ENCODE measurements at places on chromosomes 2 and 18.

- no peak for DNase-seq
Measured at GRCh38 chr2:16044946-16045456, 104.7 kb downstream of the MYCN start.

DNA sequence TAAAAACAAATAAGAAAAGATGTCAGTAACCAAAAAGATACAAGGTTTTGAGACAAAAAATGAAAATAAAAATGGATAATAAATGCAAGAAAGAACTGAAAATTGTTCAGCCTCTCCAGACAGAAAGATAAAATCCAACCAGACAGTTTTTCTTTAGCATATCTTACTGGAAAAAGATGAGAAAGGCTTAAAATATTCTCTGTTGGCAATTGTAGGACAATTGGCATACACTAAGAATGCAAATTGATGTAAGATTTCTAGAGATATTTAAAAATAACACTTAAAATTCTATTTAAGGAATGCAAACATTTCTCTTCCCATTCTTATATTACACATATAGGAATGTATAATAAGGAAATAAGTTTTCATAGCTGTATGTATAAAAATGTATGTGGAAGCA, 590.6 kb downstream of the DSC3 start:
- DNase-seq: no peak

DNA sequence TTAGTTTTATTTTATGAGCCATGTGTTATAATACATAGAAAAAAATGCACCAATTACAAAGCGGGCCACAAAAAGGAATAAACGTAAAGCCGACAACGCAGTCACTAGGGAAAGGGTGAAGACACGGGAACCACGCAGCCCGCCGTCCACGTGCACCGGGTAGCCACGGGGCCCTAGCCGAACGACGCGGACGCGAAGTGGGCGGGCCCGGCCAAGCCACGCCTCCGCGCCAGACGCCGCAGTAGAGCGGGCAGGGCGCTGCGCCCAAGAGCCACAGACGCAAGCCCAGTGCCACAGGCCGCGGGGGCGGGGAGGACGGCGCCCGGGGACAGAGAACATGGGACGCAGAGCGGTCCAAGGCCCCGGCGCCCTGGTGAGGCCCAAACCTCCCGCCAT, at the start of gene DUSP28:
DUSP28 (plus strand) TSS at position 274 of the 396 bp plus-strand sequence. CDS start 328 bp downstream, outside the sequence.
- DNase-seq: peak; percentile 83

DNA sequence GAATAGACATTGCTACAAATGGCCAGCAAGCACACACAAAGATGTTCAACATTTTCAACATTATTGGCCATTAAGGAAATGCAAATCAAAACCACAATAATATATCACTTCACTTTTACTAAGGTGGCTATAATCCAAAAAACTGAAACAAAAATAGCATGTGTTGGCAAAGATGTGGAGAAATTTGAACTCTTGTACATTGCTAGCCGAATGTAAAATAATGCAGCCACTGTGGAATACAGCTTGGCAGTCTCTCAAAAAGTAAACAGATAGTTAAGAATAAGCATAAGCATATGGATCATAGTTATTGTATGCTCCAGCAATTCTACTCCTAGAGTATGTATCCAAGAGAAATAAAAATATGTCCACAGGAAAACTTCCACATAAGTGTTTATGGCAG, 192.5 kb downstream of the EN1 start:
- DNase-seq: no peak

GRCh38 chr2:205527801-205528200, 154.5 kb upstream of the NRP2 start:
- DNase-seq: no peak

DNA sequence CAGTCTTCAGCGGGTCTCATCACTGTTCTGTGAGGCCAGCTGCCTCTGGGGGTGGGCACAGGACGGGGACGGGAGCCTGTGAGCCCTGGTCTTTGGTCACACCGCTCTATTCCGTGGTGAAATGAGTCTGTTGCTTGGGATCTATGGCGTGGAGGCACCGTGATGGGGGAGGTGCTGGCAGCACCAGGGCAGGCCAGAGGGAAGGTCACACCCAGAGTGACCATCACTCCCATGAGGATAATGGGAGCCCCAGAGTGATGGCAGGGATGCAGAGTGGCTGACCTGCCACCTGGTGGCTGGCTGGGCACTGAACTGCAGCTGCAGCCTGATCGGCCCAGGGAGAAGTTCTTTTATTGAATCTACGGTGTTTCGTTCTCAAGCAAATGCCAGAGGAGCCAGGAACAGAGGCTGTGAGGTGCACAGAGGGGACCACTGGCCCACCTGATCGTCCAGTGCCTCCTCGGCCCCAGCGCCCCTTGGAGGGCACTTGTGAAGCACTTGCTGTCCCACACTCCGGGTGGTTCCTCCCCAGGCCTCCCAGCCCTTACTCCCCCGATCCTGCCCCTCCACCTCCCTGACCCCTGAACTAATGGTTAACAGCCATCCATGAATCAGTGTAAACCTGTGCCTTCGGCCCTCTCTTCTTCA, 17.9 kb downstream of the KCNIP3 start:
- no peak for DNase-seq

DNA sequence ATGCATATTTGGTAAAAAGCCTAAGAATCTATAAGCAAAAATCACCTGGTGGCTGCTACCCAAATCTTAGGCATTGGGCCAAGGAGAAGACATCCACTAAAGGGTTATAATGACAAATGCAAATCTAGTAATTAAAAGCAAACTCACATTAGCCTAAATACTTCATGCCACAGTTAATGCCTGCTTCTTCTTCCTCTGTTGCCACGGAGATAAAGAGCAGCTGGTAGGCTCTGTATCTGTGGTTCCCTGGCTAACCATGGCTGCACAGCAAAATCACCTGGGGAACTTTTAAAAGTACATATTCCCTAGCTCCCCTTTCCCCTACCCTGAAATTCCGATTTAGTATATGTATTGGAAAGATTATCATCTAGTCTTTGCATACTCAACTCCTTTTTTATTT, 114.3 kb downstream of the LNPK start:
- no peak for DNase-seq

- DNase-seq: no peak
Measured at GRCh38 chr2:68468801-68469200, 1.4 kb downstream of the APLF start.

DNA sequence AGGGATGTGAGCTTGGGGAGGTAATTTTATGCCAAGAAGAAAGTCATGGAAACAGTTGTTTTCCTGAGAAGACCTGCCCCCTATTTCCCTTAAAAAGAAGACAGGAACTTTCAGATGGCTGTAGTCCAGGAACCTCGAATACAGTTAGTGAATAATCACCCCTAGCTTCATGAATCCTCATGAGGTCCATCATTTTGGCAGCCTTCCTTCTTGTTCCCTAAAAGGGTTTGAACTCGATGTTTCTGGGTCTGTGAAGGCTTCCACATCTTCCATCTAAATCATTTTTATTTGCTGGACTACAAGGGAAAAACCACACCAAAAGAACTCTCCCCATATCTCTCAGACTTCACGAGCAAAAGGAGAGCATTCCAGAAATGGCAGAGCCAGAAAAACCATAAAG, 290.8 kb downstream of the SLC4A3 start:
- no peak for DNase-seq

- no peak for DNase-seq
Measured at GRCh38 chr18:75041586-75041985, 167.4 kb downstream of the PTGR3 start.

GRCh38 chr2:109160714-109161440, 31.9 kb downstream of the SH3RF3 start:
- no peak for DNase-seq

DNA sequence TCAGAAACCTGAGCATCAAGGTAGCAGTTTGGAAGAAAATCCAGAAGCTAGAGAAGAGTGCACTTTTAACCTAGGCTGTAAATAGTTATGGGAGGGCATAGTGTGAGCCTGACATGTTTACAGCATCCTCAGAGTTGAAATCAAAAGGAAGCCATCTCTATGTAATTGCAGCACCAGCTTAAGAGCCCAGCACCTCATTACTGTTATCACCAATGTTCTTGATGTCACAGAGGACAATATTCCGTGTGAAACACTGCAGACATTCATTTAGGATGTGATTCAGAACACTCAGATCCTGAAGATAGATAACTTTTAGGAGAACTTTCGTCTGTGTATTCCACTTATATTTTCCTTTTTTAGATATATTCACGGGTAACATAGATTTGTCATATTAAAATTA, 48.1 kb downstream of the FBXO36 start:
- DNase-seq: no peak

DNA sequence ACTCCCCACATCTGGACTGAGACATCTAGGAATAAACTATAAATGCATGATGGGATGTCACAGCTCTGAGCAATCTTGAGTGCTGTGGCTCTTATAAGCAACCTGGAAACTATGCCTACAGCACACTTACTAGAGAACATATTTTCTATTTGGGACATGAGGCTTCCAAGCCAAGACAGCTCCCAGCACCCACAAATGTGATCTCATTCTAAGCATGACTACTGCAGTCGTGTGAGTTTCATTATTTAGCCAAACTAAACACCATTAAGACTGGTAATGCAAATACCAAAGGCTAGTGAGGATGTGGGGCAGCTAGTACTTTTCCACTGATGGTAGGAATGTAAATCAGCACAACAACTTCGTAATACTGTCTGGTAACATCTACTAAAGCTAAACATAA, 72.5 kb downstream of the RTTN start:
- no peak for DNase-seq

GRCh38 chr2:233414777-233415570, 60.7 kb downstream of the DGKD start:
- DNase-seq: no peak

- DNase-seq: no peak
Measured at GRCh38 chr2:230106771-230107170, 38.0 kb upstream of the SLC16A14 start.

Measured in stimulated activated CD4-positive, alpha-beta T cell treated with anti-CD3 and anti-CD28 coated beads, Interleukin-15, amount 100 ng/mL, for 1 hour (primary cell).